ENCODE measurements at places on chromosomes 12 and 14. TPM values are rescaled to one million over a fixed set of nuclear protein-coding genes. Genes with fewer than 3 reads are reported as not detected.

- DNase-seq, result no peak
Measured at GRCh38 chr12:127282786-127283565, 984.0 kb upstream of the TMEM132C start.

GRCh38 chr14:48401321-48401720, 725.9 kb upstream of the MDGA2 start:
- no peak for DNase-seq

GRCh38 chr12:117439531-117440001, 78.1 kb upstream of the NOS1 start:
- DNase-seq, result no peak

The SLC5A8 gene
- not detected for total RNA-seq

The CBLN3 gene
- total RNA-seq, result 3.2 TPM

The LPAR5 gene
- total RNA-seq, result 7.0 TPM

The DYNLL1 gene
- 99.0 TPM for total RNA-seq

The ACACB gene
- total RNA-seq, result 23.5 TPM

DNA sequence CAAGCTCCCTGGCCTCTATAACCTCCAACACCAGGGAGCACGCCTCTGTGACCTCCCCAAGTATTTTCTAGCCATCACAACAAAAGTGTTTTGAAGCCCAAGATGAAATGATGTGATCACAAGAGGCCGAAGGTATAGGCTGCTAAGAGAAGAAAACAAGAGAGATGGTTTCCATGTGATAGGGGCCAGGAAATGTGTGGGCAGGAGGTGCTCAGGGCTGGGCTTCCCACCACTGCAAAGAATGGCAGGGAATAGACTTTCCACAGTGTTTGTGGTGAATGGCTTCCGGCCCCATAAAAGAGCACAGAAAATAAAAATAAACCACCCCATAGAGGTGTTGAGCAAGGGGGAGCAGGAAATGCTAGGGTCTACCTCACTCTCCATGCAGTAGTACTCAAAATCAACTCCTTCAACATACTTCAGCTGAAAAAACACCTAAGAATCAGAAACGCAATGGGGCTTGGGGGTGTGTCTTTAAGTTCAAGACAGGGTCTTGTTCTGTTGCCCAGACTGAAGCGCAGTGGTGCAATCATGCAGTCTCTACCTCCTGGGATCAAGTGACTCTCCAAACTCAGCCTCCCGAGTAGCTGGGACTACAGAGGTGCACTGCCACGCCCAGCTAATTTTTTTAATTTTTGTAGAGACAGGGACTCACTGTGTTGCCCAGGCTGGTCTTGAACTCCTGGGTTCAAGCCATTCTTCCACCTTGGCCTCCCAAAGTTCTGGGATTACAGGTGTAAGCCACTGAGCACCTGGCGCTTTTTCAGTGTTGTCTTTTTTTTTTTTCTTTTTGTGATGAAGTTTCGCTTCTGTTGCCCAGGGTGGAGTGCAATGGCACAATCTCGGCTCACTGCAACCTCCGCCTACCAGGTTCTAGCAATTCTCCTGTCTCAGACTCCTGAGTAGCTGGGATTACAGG, 27.1 kb downstream of the DAD1 start:
- peak; percentile 85 for DNase-seq

The KRT2 gene
- 0.42 TPM for total RNA-seq

- no peak for DNase-seq
Measured at GRCh38 chr14:95667249-95667693, 19.0 kb upstream of the TCL1B start.

- DNase-seq, result no peak
Measured at GRCh38 chr14:41642789-41643188, 36.1 kb downstream of the LRFN5 start.

The COCH gene
- total RNA-seq, result not detected

DNA sequence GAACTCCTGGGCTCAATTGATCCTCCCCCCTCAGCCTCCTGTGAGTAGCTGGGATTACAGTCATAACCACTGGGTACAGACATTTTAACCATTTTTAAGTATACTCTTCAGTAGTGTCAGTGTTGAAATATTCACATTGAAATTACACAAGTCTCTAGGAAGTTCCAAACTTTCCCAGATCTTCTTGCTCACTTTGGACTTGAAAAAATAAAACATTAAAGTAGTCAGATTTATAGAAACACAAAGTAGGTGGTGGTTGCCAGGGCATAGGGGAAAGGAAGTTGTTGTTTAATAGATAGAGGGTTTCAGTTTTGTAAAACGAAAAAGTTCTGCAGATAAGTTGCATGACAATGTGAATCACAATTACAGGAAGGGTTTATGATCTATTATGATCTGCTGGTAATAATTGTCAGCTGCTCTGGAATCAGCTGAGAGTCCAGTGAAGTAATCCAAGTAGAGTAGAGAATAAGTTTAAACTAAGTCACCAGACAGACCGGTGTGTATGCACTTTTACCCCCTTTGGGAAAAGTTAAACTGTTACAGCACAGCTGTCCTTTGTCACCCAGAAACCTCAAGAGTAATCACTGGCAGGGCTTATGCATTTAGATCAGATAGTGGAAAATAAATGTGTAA, 27.4 kb downstream of the PCNX1 start:
- DNase-seq, result peak; percentile 69

DNA sequence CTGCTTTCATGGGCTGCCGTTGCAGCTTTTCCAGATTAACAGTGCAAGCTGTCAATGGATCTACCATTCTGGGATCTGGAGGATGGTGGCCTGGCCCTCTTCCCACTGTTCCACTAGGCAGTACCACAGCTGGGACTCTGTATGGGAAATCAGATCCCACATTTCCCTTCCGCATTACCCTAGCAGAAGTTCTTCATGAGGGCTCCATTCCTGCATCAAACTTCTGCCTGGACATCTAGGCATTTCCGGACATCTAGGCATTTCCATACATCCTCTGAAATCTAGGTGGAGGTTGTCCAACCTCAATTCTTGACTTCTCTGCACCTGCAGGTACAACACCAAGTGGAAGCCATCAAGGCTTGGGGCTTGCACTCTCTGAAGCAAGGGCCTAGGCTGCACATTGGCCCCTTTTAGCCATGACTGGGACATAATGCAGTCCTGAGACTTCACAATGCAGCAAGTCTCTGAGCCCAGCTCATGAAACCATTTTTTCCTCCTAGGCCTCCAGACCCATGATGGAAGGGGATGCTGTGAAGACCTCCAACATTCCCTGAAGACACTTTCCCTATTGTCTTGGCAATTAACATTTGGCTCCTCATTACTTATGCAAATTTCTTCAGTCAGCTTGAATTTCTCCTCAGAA, 863.3 kb downstream of the C12orf50 start:
- no peak for DNase-seq

The CCDC196 gene
- not detected for total RNA-seq

DNA sequence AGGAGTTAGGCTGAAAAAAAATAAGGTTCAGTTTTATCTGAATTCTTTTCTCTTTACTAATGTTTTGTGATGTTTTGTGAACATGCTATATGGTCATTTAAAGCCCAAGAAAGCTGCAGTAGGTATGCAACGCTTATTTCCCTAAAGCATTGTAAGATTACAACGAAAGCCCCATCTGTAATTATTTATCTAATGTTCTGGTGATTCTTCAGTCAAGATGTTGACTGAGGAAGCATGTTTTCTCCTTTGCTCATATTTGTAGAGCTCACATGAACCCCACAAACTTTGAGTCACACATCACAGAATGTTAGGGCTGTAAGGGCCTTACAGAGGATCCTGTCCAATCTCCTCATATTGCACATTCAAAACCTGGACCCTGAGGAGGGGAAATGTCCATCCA, 3.2 kb upstream of the TUBA1C start:
- no peak for DNase-seq

- DNase-seq, result no peak
Measured at GRCh38 chr12:105581420-105581819, 250.9 kb downstream of the C12orf75 start.

The GPRC5D gene
- total RNA-seq, result not detected

The PIK3C2G gene
- not detected for total RNA-seq

- no peak for DNase-seq
Measured at GRCh38 chr12:132056320-132056719, 87.8 kb downstream of the DDX51 start.

GRCh38 chr12:132638541-132639408, 20.2 kb downstream of the P2RX2 start:
- DNase-seq, result peak; percentile 26

The HOXC6 gene
- not detected for total RNA-seq

GRCh38 chr12:65655074-65655493, 169.2 kb upstream of the HMGA2 start:
- DNase-seq, result no peak

DNA sequence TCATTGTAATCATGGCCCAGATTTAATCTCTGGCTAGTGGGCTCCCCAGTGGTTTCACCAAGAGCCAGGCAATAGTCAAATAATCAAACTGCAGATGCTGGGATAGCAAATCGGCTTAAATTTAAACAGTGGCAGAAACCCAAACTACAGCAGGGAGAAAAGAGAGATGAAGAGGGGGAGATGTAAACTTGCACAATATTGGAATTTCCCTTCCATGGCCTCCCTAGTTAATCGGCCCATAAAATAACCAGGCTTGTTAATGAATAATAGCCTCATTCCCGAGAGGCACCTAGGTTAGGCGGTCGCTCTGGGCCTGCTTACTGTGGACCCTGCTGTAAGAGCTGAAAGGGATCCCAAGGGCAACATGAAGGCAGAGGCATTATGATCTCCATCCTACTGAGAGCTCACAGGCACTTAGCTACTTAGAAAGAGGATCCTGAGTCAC, 116.2 kb downstream of the NUAK1 start:
- no peak for DNase-seq

- no peak for DNase-seq
Measured at GRCh38 chr14:61698206-61698980, 3.1 kb downstream of the HIF1A start.

DNA sequence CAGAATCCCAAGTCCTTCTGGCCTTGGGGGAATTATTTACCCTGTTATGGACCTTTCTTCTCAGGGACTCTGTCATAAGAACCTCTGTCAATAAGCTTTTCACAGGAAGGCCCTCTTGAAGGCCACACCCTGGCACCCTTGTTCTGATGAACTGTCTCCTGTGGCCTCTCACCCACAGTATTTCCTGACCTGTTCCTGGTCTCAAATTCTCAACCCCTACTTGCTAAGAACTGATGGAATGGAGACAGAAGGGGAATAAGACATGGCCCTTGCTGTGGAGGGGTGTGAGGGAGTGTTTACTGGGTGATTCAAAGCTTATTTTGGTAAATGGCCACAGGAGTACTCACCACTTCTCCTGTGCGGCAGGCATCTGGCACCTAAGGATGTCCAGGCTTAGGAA, 1082.9 kb downstream of the BCL11B start:
- DNase-seq, result no peak

- DNase-seq, result peak; percentile 89
Measured at GRCh38 chr14:21557084-21557901, 22.6 kb downstream of the OR10G3 start.

DNA sequence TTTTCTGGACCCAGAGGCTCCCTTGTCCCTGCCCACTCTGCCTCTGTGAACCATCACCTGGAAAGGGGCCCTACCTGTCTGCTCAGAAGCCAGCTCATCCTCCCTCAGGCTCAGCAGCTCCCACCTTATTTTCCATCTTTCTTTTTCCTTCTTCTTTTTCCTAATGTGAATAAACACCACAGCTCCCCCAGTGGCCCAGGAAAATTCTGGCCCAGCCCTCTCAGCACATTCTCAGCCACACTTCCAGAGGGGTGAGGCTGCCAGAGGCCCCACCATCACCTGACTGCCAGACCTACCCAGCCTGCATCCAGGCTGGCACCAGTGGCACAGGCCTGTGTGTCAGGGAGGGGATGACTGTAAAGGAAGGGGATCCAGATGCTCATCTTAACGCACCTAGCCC, 23.0 kb downstream of the ZFHX2 start:
- DNase-seq, result no peak

DNA sequence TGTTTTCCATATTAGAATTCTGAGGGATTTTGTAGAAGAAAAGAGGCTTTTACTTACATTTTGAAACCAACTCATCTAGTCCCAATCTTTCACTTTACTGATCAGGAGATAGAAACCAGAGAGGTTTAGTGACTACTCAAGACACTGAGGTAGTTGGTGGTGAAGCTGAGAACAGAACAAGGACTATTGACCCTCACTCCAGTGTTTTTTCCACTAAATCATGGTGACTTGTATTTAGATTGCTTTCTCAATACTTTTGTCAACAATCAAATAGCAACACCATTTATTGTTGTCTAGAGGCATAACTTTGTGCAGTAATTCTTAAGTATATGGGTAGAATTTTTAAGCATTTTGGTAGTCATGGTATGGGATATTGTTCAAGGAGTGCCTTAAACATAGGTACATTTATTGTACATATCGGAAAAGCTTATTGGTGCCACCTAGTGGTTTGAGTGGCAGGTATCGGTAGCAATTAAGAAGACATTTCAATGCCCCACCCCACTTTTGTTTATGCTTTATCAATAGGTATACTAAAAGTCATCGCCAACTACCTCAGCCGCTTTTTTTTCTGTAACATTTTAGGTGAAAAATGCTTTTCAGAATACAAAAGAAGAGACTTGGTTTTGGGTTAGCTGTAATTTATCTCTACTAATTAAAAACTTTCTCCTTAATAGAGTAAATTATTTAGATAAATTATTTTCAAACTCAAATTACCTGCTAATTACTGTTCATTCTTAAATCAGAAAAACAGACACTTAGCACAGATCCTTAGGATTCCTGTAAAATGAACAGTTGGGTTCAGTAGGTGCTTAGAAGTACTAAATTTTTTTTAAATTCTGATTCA, 47.3 kb upstream of the PAWR start:
- no peak for DNase-seq

The ZNF891 gene
- total RNA-seq, result 3.0 TPM

The KLRC2 gene
- not detected for total RNA-seq

Measured in CD4-positive, CD25-positive, alpha-beta regulatory T cell (primary cell).